ENCODE measurements at places on chromosomes 4 and X. TPM values are rescaled to one million over a fixed set of nuclear protein-coding genes. Genes with fewer than 3 reads are reported as not detected.

- DNase-seq, result no peak
Observed at GRCh38 chr4:88441696-88442095, 15.2 kb upstream of the HERC5 start.

DNA sequence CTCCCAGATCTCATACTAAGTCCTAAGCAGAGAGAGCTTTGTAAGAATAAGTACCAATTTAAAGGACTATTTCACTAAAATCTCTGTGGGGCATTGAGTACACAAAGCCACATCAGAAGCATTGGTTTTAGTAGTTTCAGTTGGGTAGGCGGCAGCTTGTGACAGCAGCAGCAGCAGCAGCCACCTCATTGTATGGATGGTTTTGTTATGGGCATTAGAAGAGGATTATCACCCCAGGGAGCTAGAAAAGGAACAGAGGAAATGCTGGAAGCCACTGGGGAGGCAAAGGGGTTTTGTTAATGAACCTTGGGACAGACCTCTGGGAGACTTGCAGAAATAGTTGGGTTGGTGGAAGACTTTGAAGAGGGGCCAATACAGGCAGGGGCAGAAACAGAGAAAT is 93.9 kb upstream of the FRMPD3 start:
- DNase-seq, result no peak

DNA sequence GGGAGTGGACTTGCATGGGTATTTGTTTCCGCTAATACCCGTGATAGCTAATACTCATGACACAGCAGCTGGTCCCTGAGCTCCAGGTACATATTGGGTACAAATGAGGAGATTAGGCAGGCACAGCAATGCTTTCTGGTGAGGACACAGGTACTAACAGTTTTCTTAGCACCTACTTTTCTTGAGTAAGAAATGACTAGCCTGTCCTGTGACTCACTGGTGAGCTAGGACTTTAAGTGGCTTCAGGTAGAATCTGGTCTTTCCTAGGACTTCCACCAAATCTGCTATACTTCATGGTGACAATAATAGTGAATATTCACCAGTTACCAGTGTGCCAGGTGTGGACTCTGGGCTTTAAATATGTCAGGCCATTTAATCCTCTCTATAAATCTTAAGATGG is 407.4 kb upstream of the NR3C2 start:
- no peak for DNase-seq

- no peak for DNase-seq
Observed at GRCh38 chr4:40763228-40763716, 13.5 kb downstream of the NSUN7 start.

- no peak for DNase-seq
Observed at GRCh38 chr4:125539691-125540090, 224.9 kb downstream of the FAT4 start.

DNA sequence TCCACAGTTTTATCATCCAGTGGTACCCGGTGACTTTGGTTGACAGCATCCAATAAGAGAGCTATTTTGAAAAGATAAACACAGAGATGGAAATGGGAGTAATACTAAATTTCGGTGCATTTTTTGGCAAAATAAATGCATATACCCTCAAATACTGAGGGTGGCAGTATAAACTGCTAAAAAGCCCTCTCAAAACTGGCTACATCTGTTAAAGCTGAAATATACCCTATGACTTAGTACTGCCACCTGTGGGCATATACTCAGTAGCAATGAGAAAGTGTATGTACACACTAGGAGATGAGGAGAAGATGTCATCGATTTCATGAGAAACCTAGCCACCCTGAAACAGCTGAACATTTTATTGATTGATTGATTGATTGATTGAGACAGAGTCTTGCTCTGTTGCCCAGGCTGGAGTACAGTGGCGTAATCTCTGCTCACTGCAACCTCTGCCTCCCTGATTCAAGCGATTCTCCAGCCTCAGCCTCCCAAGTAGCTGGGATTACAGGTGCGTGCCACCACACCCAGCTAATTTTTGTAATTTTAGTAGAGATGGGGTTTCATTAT is 12.2 kb upstream of the TMEM128 start:
- DNase-seq, result no peak

- DNase-seq, result no peak
Observed at GRCh38 chr4:24886596-24886995, 26.2 kb downstream of the CCDC149 start.

DNA sequence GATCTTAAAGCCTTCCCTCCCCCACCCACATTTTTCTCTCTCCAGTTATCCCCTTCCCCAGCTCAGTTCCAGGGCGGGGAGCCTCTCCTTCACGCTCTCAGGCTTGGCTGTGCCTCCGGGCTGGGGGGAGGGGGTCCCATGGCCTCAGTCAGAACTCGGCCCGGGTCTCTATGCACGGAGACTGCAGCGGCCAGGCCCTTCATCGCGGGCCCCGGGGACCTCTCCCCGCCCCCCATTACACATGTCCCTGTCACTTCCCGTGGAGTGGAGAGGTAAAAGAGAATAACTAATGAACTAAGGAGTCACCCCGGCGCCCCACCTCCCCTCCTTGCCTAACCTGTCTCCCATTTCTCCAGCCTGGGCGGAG is 838 bp upstream of the PRICKLE3 start:
- DNase-seq, result no peak

GRCh38 chr4:3249711-3250437 is 915 bp downstream of the MSANTD1 start:
- no peak for DNase-seq

GRCh38 chr4:82284475-82284857 is 89.3 kb downstream of the HNRNPD start:
- no peak for DNase-seq

GRCh38 chrX:131783555-131784308 is 239.4 kb upstream of the STK26 start:
- no peak for DNase-seq

DNA sequence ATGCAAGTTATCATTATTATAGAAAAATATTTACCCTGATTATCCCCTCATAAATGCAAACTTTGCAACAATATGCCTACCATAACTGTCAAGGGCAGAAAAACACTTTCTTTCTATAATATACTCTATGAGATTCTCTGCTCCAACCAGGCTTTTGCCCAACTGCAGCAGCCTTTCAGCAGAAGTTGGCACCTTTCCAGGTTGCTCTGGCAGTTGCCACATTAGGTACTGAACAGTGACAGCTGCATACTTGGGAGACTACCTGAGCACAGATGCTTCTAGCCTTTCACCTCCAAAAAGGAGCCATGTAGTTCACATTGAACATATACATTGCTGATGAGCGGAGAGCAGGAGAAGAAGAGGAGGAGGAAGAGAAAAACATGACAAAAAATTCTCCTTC is 69.5 kb upstream of the BRWD3 start:
- no peak for DNase-seq

DNA sequence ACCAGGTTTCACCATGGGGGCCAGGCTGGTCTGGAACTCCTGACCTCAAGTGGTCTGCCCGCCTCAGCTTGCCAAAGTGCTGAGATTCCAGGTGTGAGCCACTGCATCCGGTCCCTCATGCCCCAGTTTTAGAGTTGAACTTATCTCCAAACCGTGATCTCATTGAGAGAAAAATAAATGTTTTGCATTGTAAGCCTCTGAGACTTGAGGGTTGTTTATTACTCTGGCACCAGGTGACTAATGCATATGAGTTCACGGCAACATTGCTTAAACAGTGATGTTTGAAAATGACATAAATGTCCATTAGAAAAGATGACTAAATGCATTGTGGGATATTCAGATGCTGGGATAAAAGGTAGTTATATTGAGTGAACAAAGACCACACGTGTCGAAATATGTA is 22.9 kb upstream of the FAT1 start:
- DNase-seq, result no peak

DNA sequence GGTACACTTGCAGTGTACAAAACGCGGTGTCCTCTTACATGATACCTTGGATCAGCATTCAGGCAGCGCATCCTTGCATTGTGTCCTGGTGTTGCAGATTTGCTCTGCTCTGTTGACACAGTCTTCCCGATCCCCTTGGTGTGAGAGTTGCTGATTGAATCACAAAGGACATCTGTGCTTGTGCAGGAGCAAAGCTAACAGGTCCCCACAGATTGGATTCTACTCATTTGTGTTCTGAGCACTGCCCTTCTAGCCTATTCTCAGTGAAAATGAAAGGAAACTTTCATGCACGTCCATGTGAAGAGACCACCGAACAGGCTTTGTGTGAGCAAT is 171.4 kb downstream of the FRMPD4 start:
- DNase-seq, result no peak

GRCh38 chr4:78659264-78659663 is 107.7 kb downstream of the ANXA3 start:
- no peak for DNase-seq

DNA sequence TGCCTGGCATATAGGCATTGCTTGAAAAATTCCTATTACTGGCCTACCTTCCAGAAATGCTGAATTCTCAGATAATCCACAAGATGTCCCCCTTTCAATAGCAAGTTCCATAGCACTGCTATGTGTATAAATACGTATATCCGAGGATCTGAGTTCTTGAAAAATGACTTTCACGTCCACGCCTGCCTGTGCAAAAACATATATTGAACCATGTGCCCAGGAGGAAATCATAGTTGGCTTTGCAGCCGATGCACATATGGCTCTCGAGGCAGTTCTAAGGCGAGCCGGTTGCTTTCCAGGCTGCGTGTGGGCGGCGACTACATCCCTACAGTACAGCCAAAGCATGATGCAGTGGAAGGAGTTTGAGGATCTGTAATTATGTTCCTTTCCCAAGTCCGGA is 55.4 kb upstream of the ESX1 start:
- DNase-seq, result no peak

GRCh38 chr4:185165605-185166063 is 22.6 kb downstream of the SLC25A4 start:
- DNase-seq, result no peak

GRCh38 chrX:18701621-18702361 is 5.7 kb upstream of the PPEF1 start:
- no peak for DNase-seq

- no peak for DNase-seq
Observed at GRCh38 chrX:43666311-43666912, 10.3 kb downstream of the MAOA start.

GRCh38 chrX:107880054-107880610 is 54.5 kb downstream of the MID2 start:
- DNase-seq, result no peak

The SPANXA2 gene
- total RNA-seq, result not detected

The KLF8 gene
- total RNA-seq, result 15.2 TPM

The ZXDA gene
- 9.8 TPM for total RNA-seq

The GLOD5 gene
- not detected for total RNA-seq

The SLC7A11 gene
- 1.4 TPM for total RNA-seq
